ENCODE measurements at places on chromosomes 5 and 9.

DNA sequence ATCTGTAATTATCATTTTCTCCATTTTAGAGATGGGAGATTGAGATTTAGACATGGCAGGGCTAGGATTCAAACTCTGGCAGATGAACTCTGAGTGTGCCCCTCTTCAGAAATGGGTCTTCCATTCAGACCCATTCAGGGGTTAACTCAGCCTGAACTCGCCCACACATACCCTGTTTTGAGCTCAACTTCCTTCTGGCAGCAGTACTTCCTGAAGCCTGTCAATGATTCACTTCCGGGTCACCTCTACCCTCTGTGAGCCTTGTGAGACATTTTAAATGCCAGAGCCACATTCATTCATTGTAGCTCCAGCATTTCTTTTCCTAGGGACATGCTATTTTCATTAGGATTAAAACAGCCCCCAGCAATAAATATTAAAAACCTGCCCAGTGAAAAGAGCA lies 209.3 kb upstream of the SLC24A2 start:
- no peak for DNase-seq

DNA sequence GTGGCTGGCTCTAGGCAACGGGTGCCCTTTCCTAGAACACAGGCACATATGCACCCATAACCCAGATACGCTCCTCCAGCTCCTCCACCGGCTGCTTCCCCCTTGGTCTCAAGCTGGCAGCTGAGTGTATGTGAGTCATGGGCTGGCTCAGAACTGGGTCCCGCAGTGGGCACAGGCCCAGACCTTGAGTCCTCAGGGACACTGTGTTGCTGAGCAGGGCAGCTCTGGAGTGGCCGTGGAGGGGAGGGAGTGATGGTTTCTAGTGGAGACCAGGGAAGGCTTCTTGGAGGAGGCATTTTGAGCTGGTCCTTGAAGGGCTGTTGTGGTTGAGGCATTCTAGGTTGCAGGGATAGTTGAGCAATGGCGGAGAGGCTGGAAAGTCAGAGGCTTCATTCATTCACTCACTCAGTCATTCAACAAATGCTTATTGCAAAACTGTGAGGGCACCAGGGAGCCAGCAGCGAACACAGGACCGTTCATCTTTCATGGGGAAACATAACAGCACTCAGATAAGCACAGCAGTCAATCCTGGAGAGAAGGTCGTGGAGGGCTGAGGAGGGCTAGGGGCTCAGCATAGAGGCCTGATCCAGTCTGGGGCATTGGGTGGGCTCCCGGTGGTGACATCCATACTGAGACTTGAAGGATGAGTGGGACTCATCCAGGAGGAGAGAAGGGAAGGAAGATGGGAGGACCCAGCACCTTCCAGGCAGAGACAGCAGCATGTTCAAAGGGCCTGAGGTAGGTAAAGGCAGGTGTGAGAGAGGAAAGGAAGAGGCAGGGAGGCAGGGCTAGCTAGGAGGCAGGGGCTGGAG lies 2.4 kb downstream of the BBLN start:
- DNase-seq: no peak

DNA sequence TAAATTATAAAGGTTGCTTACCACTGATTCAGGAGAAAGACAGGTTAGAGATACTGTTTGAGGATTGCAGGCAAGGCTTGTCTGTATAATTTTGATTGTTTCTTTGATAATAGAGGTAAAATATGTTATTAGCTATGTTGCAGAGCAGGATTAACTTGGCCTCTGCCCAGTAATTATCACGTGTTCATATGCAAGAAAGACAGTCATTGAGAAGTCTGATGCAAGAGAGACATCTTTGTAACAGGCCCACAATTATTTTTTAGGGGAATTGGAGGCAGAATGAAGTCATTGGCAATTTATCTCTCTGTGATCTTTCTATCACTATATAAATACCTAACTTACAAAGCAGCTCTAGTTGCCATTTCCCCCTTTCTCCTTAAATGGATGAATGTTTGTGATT lies 46.0 kb downstream of the SLC44A1 start:
- no peak for DNase-seq

GRCh38 chr5:168712280-168712924 lies 133.2 kb upstream of the PANK3 start:
- DNase-seq: no peak

- DNase-seq: no peak
Measured at GRCh38 chr9:109283012-109283411, 37.8 kb downstream of the EPB41L4B start.
